ENCODE measurements at places on chromosomes 5 and 9.

DNA sequence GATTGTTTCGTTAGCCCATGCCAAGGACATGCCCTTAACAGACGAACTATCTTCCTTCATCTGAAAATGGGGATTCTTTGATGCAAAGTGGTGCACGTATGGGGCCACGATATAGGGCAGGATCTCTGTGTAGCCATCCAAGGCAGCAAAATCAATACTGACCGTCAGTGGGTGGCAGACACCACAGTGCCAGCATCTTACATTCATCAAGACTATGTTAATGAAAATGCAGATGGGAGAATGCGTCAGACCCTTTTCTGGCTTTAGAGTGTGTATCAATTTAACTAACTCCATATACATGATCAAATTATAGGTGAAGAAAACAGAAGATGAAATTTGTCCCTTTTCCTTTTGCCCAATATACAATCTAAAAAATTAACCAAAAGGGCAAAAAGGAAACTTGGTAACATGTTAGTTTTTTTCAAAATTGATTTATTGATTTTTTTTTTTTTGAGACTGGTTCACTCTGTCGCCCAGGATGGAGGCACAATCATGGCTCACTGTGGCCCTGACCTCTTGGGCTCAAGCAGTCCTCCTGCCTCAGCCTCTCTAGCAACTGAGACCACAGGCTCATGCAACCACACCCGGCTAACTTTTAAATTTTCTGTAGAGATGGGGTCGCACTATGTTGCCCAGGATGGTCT, 169.2 kb upstream of the SPRY4 start:
- H3K4me1 ChIP-seq: peaks cover 7% of the 10 kb centered on the region
- no peaks in the 10 kb centered on the region for H3K36me3 ChIP-seq
- DNase-seq: no peak
- no peaks in the 10 kb centered on the region for H3K27me3 ChIP-seq
- no peak overlapping the region for H3K27ac ChIP-seq

GRCh38 chr5:172569861-172570558, 71.1 kb upstream of the NEURL1B start:
- H3K4me1 ChIP-seq: no peaks in the 10 kb centered on the region
- DNase-seq: no peak
- H3K27me3 ChIP-seq: no peaks in the 10 kb centered on the region
- no peak overlapping the region for H3K27ac ChIP-seq
- no peaks in the 10 kb centered on the region for H3K36me3 ChIP-seq

DNA sequence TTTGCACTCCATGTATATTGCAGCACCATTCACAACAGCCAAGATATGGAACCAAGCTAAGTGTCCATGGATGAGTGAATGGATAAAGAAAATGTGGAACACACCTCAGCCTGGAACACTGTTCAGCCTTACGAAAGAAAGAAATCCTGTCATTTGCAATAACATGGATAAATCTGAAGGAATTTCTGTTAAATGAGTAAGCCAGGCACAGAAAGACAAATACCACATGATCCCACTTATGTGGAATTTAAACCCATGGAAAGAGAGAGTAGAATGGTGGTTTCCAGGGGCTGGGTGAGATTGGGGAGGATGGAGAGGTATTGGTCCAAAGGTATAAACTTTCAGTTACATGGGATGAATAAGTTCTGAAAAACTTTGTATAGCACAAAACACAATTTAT, 228.9 kb upstream of the CD180 start:
- no peaks in the 10 kb centered on the region for H3K36me3 ChIP-seq
- DNase-seq: no peak
- H3K27me3 ChIP-seq: no peaks in the 10 kb centered on the region
- no peak overlapping the region for H3K4me3 ChIP-seq
- H3K27ac ChIP-seq: no peak overlapping the region

GRCh38 chr5:42026446-42026845, 101.4 kb downstream of the FBXO4 start:
- no peak overlapping the region for H3K4me3 ChIP-seq
- H3K4me1 ChIP-seq: no peaks in the 10 kb centered on the region
- DNase-seq: no peak
- H3K27me3 ChIP-seq: peaks cover 4% of the 10 kb centered on the region
- H3K27ac ChIP-seq: no peak overlapping the region

DNA sequence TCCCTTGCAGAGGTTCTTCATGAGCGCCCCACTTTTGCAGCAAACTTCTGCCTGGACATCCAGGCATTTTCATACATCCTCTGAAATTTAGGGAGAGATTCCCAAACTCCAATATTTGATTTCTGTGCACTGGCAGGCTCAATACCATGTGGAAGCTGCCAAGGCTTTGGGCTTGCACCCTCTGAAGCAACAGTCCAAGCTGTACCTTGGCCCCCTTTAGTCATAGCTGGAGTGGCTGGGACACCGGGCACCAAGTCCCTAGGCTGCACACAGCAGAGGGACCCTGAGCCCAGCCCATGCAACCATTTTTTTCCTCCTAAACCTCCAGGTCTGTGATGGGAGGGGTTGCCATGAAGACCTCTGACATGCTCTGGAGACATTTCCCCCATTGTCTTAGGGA, 74.7 kb downstream of the ZFAND5 start:
- DNase-seq: no peak
- no peak overlapping the region for H3K4me3 ChIP-seq
- no peak overlapping the region for H3K27ac ChIP-seq
- no peaks in the 10 kb centered on the region for H3K36me3 ChIP-seq

DNA sequence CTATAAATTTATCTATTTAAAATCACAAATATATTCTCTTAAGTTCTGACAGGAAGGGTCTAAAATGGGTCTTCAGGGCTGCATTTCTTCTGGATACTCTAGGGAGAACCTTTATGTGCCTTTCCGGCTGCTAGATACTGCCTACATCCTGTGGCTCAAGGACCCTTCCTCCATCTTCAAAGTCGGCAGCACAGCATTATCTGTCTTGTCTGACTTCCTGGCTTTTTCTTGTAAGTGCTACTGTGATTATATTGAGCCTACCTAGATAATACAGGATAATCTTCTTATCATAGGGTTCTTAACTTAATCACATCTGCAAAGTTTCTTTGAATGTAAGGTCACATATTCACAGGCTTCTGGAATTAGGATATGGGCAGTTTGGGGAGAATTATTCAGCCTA, 943.8 kb upstream of the TYRP1 start:
- H3K4me3 ChIP-seq: no peak overlapping the region
- H3K36me3 ChIP-seq: no peaks in the 10 kb centered on the region
- no peaks in the 10 kb centered on the region for H3K4me1 ChIP-seq
- no peak for DNase-seq
- H3K27me3 ChIP-seq: no peaks in the 10 kb centered on the region

GRCh38 chr5:142506046-142506445, 179.8 kb downstream of the FGF1 start:
- no peak overlapping the region for H3K4me3 ChIP-seq
- no peaks in the 10 kb centered on the region for H3K4me1 ChIP-seq
- H3K36me3 ChIP-seq: no peaks in the 10 kb centered on the region
- DNase-seq: no peak
- no peak overlapping the region for H3K27ac ChIP-seq

GRCh38 chr9:130137641-130138081, 34.5 kb upstream of the NCS1 start:
- no peaks in the 10 kb centered on the region for H3K27me3 ChIP-seq
- DNase-seq: no peak
- H3K27ac ChIP-seq: peak overlapping the region; percentile 88
- peaks cover 4% of the 10 kb centered on the region for H3K36me3 ChIP-seq
- no peak overlapping the region for H3K4me3 ChIP-seq

DNA sequence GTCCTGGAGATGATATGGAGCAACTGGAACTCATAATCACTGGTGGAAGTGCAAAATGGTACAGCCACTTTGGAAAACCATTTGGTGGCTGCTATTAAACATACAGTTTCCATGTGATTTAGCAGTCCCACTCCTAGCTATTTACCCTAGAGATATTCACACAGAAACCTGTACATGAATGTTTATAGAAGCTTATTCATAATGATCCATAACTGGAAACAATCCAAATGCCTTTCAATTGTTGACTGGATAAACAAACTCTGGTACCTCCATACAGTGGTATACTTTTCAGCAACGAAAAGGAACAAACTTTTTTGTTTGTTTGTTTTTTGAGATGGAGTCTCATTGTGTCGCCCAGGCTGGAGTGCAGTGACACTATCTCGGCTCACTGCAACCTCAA, 47.7 kb upstream of the RASGRF2 start:
- no peak overlapping the region for H3K4me3 ChIP-seq
- no peak overlapping the region for H3K27ac ChIP-seq
- no peaks in the 10 kb centered on the region for H3K4me1 ChIP-seq
- no peaks in the 10 kb centered on the region for H3K27me3 ChIP-seq
- H3K36me3 ChIP-seq: no peaks in the 10 kb centered on the region

DNA sequence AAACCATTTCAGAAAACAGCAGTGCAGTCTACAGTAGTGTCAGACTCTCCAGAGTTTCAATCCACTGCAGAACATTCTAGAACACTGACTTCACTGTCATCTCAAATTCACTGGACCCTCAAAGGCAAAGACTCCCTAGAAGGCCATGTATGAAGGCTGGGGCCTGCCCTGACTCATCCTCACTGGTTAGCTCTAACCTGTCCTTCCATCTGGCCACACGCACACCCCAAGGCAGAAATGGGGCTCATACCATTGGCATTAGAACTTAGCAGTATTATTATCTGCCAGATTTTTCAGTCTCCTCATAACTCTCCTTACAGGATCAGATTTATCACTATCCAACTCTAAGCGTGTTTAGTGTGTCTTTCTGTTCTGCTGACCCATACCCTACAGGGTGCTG, 20.4 kb downstream of the S1PR3 start:
- no peak overlapping the region for H3K4me3 ChIP-seq
- H3K36me3 ChIP-seq: no peaks in the 10 kb centered on the region
- no peaks in the 10 kb centered on the region for H3K27me3 ChIP-seq

DNA sequence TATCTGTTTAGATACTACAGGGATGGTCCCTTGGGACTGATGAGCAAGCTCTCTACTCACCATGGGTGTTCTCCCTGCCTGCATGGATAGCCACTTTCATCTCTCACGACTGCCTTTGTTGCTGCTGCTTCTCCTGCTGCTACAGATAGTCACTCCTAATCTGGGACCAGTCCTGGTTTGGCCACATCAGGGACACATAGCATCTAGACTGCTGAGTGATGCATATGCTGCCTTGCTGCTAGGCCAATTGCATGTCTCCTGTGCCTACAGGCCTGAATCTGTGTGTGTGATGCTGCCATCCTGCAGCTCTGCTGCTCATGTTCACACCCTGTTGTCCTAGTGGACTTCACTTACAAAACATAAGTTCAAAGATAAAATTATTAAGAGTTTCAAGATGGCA, 297.1 kb downstream of the HCN1 start:
- H3K36me3 ChIP-seq: no peaks in the 10 kb centered on the region
- H3K27ac ChIP-seq: no peak overlapping the region
- DNase-seq: no peak
- H3K27me3 ChIP-seq: no peaks in the 10 kb centered on the region
- H3K4me1 ChIP-seq: no peaks in the 10 kb centered on the region

DNA sequence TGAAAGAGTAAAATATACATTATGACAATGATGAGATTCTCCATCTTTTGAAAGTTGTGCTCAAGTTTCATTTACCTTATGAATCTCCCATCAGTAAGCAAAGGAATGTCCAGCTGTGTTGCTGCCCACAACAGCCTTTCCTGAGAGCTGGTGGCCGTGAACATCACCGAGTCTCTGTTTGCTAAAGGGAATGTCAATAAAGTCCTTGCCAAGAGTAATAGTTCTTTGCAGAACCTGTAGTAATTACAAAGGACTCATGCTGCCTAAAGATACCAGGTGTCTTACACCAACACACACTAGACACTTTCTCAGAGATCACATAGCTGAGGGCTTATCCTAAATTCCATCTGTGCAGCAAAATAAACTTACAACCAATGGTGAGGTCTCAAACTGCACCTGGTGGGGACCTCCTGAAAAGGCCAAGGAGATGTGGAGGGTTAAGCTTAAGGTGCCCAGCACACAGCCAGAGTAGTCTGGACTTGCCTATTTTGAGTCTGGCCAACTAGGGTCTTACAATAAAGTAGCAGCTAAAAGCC, 111.1 kb upstream of the DAPK1 start:
- H3K4me1 ChIP-seq: no peaks in the 10 kb centered on the region
- no peak overlapping the region for H3K4me3 ChIP-seq
- H3K27me3 ChIP-seq: no peaks in the 10 kb centered on the region
- no peak overlapping the region for H3K27ac ChIP-seq
- no peak for DNase-seq
- no peaks in the 10 kb centered on the region for H3K36me3 ChIP-seq

GRCh38 chr9:133375116-133375723, 640 bp downstream of the SURF4 start:
- peak overlapping the region; percentile 90 for H3K4me3 ChIP-seq
- peak overlapping the region; percentile 98 for H3K27ac ChIP-seq
- no peaks in the 10 kb centered on the region for H3K27me3 ChIP-seq
- H3K36me3 ChIP-seq: no peaks in the 10 kb centered on the region
- H3K4me1 ChIP-seq: peaks cover 20% of the 10 kb centered on the region

DNA sequence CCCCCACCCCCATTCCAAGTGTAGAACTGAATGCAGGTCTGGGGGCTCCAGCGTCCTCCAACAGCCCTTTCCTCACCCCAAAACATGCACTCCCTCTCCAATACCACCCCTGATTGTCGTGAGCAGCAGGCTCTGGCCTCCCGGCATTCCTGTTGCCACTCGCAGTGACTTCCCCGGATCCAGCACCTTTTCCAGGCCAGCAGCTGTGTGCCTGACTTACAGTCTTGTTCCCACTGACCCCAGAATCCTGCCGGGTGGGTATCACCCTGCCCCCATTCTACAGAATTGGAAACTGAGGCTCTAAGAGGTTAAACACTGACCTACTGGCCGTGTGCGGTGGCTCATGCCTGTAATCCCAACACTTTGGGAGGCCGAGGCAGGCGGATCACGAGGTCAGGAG, 127.2 kb downstream of the OLFM1 start:
- no peaks in the 10 kb centered on the region for H3K36me3 ChIP-seq

DNA sequence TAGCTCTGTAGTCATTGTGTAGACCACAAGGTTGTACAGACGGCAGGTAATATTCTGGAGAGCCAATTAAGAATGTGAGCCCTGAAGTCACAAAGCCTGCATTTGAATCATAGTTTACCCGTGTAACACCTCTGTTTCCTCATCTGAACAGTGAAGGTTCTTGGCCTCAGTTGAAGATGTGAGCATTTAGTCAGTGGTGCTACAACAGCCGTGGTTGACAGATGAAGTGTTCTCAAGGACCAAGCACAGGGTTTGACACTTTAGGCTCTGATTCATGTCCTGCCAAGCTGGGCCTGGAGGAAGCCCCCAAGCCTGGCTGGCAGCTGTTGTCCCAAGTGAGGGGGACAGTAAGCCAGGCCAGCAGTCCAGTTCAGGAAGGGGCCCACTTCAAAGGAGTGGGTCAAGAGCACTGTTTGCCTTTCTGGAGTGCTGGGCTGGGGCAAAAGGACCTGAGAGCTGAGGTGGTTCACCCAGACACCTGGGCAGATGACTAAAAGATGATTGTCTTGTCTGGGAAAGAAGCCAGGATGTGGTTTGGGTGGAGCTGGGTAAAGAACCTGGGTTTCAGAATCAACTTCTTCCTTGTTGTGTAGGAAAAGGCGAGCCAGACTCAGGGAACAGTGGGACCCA, 20.7 kb downstream of the FAXDC2 start:
- no peak overlapping the region for H3K27ac ChIP-seq
- no peaks in the 10 kb centered on the region for H3K36me3 ChIP-seq
- peaks cover 4% of the 10 kb centered on the region for H3K4me1 ChIP-seq
- no peak for DNase-seq
- no peak overlapping the region for H3K4me3 ChIP-seq

GRCh38 chr5:151589878-151590570, 1.1 kb downstream of the FAT2 start:
- no peaks in the 10 kb centered on the region for H3K4me1 ChIP-seq
- H3K27ac ChIP-seq: no peak overlapping the region

GRCh38 chr9:14277244-14277643, 36.7 kb downstream of the NFIB start:
- peak; percentile 52 for DNase-seq
- H3K27me3 ChIP-seq: no peaks in the 10 kb centered on the region
- no peaks in the 10 kb centered on the region for H3K36me3 ChIP-seq
- no peak overlapping the region for H3K27ac ChIP-seq
- H3K4me1 ChIP-seq: peaks cover 50% of the 10 kb centered on the region
